ENCODE measurements at places on chromosomes 1 and 21. TPM values are rescaled to one million over a fixed set of nuclear protein-coding genes. Genes with fewer than 3 reads are reported as not detected.

- H3K4me3 ChIP-seq = no peak overlapping the region
- H3K27me3 ChIP-seq = no peaks in the 10 kb centered on the region
- H3K4me1 ChIP-seq = no peaks in the 10 kb centered on the region
- no peak overlapping the region for H3K27ac ChIP-seq
- peaks cover 46% of the 10 kb centered on the region for H3K36me3 ChIP-seq
- no peak for DNase-seq
These were observed 11.5 kb downstream of the RCC2 start for GRCh38 chr1:17427696-17428660.

DNA sequence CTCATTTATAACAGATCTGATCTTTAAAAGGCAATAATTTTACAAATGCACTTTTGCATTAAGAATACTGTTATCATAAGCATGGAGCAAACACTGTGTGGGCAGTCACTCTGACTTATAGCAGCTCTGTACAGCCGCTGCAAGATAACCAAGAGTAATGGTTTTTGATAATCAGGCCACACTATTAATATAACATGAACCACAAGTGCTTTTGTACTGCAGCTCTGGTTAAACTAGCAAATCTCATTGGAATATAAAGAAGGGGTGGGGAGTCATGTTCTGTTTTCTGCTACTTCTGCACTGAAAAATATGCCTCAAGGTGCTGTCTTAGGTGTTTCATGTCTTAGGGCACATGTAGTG, 357.4 kb downstream of the LMO4 start:
- H3K4me3 ChIP-seq = no peak overlapping the region
- H3K4me1 ChIP-seq = no peaks in the 10 kb centered on the region
- no peak overlapping the region for H3K27ac ChIP-seq
- no peak for DNase-seq
- no peaks in the 10 kb centered on the region for H3K36me3 ChIP-seq

GRCh38 chr1:175597205-175597604, 146.2 kb downstream of the TNR start:
- no peak overlapping the region for H3K27ac ChIP-seq
- H3K27me3 ChIP-seq = peaks cover 21% of the 10 kb centered on the region
- no peaks in the 10 kb centered on the region for H3K36me3 ChIP-seq
- H3K4me3 ChIP-seq = no peak overlapping the region
- no peaks in the 10 kb centered on the region for H3K4me1 ChIP-seq
- DNase-seq = no peak

- no peaks in the 10 kb centered on the region for H3K36me3 ChIP-seq
- H3K4me1 ChIP-seq = no peaks in the 10 kb centered on the region
- no peak overlapping the region for H3K4me3 ChIP-seq
These were observed 78.8 kb downstream of the MRPL39 start for GRCh38 chr21:25528515-25528914.

DNA sequence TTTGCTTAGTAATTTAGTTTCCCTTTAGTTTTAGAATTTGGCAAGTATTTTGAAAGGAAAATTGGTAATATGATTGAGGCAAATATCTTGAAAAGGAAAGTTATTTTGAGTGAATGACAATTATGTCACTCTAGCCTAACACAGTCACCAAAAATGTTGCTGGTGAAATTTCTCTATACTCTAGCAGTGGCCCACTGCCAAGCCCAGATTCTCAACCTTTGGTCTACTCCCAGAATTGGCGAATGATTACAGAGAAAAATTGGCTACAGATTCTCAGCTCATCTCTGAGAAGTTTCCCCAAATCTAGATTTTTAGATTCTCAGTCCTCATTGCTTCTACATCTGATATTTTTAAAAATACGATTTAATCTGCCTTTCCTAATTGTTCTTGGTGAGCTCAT, 84.9 kb downstream of the PIGK start:
- DNase-seq = no peak
- H3K4me1 ChIP-seq = no peaks in the 10 kb centered on the region
- H3K27ac ChIP-seq = no peak overlapping the region
- no peaks in the 10 kb centered on the region for H3K27me3 ChIP-seq

DNA sequence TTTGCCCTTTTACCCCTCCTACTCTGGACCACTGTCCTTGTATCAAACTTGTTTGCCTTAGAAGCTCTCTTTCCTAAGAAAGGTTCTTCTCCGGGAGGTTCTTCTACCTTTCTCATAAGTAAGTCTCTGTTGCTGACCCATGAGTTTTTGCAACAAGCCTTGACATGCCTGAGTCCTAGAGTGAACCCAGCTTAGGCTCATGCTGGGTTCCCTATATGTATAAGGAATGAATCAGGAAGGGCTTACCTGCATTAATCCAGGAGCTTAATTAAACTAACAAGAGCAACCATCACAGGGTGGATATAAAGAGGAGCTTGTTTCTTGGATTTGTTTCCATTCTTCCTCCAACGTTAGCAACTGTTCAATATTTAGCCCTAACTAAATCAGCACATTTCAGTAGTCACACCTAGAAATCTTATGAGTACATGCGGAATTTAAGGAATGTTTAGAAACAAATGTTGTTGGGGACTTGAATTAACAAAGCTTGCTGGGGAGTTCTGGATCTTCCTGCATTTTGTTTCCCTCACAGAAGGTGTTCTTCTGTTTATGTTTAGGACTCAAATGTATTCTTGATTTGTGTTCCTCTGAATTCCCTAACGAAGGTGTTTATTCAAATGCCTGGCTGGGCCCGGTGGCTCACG, 64.3 kb upstream of the RAB3GAP2 start:
- no peak overlapping the region for H3K4me3 ChIP-seq
- no peaks in the 10 kb centered on the region for H3K4me1 ChIP-seq
- no peaks in the 10 kb centered on the region for H3K27me3 ChIP-seq
- no peak for DNase-seq
- H3K36me3 ChIP-seq = no peaks in the 10 kb centered on the region
- no peak overlapping the region for H3K27ac ChIP-seq

DNA sequence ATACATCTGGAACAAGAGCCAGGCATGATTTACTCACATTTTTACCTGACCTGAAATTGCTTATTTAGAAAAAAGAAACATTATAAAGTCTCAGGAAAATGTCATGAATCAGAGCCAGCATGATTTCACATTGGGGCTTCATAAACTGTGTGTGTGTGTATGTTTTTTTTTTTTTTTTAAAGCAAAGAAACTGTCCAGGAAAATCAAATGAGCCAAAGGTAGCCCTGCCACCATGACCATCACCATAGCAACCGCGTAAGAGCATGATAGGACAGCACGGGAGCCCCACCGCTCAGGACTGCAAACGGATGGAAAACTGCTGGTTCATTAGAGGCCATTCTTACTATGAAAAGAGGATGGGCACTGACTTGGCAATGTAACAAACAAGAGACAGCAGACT, 139.2 kb downstream of the NTMT2 start:
- DNase-seq = no peak
- H3K4me1 ChIP-seq = peaks cover 6% of the 10 kb centered on the region
- H3K36me3 ChIP-seq = no peaks in the 10 kb centered on the region
- H3K27me3 ChIP-seq = no peaks in the 10 kb centered on the region
- no peak overlapping the region for H3K27ac ChIP-seq

GRCh38 chr1:206581571-206581981, 30.7 kb downstream of the EIF2D start:
- H3K4me1 ChIP-seq = peaks cover 10% of the 10 kb centered on the region
- peak; percentile 36 for DNase-seq
- no peak overlapping the region for H3K27ac ChIP-seq

Gene CYP4B1
- total RNA-seq = 0.22 TPM

Gene KMO
- 1.1 TPM for total RNA-seq

All from adrenal gland (tissue), 19 donors.